ENCODE measurements at places on chromosomes 12 and 14.

- no peak for DNase-seq
Measured at GRCh38 chr12:130120012-130120805, 42.1 kb upstream of the FZD10 start.

DNA sequence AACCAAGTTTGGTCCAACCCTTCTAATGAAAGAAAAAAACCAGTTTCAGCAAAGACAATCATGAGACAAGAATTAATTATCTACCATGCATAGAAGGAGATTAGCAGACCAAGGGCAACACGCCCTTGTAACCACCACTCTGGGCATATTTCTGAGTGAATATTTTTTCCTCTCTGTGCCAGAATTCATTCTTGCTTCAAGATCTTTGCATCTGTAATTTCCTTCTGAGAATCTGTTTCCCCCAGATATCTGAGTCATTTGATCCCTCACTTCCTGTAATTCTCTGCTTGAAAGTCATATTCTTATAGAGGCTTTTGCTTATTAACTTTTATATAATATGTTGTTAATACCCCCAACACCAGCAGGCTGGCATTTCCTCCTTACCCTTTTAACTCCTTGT lies 243.7 kb downstream of the SLC16A7 start:
- DNase-seq = no peak

GRCh38 chr12:29427964-29428363 lies 47.0 kb upstream of the ERGIC2 start:
- DNase-seq = no peak

- no peak for DNase-seq
Measured at GRCh38 chr12:109596418-109597244, 23.0 kb downstream of the MVK start.

DNA sequence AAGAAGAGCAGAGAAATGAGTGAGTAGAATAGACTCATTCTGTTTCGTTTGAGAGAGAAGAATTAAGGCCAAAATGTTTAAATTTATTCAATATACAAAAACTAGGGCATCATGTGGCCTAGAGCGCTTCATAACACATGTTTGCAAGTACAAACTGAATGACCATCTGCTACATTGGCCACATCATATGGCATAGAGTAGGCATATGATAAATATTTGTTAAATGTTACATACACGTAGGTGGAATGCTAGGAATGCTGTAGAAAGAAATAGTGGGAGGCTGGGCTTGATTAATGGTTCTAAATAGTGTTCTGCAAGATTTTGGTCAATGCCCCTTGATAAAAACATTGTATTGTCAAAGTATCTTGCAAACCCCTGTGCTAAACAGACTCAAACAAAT lies 10.8 kb downstream of the MGP start:
- no peak for DNase-seq

GRCh38 chr12:38847247-38847646 lies 58.1 kb downstream of the CPNE8 start:
- no peak for DNase-seq

DNA sequence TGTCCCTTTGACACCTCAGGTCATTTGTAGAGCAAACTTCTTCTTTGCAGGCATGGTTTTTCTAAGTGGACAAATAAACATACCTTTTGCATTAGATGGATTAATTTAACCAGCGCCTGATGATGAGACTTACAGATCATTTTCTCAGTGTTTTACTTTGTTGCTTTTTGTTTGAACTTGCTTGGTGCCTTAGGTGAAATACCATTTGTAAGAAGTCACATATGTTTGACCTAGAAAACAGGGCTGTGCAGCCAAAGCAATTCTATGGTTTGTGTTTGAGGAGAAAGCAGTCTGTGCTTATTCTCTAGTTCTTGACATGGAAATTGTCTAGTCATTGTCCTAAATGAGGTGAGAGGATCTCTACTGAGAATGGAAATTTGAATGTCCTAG lies 111.1 kb downstream of the DIP2B start:
- DNase-seq = no peak

GRCh38 chr12:102379346-102380162 lies 100.8 kb downstream of the IGF1 start:
- DNase-seq = no peak

DNA sequence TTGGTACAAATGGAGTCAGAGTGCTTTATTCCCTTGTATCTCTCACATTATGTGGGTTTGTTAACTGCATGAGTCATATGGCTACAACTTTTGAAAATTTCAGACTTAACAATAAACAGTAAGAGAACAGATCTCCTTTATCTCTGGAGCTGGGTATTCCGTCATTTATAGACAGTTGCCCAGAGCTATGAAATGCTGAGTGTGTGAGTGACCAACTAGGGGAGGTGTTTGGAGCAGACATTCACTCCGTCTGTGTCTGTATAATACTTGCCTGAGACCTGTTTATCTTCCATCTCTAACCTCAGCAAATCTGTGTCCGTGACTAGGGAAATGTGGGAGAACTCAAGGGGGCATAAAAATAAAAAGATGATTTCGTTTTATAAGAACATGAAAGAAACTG lies 279.9 kb upstream of the FAR2 start:
- DNase-seq = no peak

DNA sequence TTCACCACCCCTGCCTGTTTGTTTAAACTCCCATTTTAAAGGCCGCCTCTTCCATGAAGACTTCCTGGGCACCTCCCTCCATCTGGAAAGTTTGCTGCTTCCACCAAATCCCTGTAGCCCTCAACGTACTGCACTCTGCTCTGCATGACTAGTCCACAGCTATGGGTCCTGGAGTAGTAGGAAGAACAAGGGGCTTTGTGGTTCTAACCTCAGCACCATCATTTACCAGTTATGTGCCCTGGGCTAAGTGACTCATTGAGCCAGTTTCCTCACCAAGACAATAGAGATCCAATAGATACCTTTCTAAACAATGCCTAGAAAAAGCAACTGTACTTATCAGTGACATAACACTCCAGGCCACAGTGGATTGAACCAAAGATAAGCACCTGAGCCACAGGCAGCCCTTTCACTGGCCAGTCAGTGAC lies 8.5 kb upstream of the LTBP2 start:
- no peak for DNase-seq

DNA sequence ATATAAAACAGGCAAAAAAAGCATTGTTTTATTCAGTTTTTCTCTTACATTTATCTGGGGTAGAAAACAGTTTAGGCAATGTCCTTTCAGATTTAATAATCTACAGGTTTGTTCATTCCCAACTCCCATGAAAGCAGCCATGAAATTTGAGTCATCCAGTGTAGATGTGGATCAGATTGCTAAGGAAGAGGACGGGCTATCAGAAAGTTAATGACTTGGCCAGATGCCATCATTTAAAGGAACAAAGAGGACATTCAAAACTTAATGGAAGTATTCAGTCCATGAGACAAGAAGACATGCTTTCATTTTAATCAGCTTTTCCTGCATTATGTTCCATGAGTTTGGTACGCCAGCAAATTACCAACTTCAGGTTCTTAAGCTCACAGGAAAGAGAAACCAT lies 31.1 kb upstream of the POC1B start:
- no peak for DNase-seq

GRCh38 chr12:122917507-122918121 lies 21.7 kb upstream of the VPS37B start:
- peak; percentile 32 for DNase-seq

GRCh38 chr12:56462565-56462964 lies 5.8 kb upstream of the SPRYD4 start:
- DNase-seq = no peak

- DNase-seq = no peak
Measured at GRCh38 chr14:90424686-90425372, 28.0 kb downstream of the CALM1 start.

- no peak for DNase-seq
Measured at GRCh38 chr14:97306760-97307246, 509.6 kb downstream of the VRK1 start.

DNA sequence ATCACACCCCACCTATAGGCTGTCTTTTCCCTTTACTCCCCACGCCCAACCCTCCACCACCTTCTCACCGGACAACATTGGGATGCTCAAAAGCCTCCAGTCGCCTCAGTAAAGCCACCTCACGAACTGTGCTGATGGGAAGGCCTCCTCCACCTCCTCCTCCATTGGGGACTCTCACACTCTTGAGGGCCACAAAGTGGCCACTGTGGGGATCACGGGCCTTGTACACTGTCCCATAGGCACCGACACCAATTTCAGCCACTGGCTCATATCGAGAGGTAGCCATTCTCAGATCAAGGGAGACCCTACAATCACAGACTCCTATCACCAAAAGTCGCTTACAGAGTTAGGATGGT lies 700 bp downstream of the CDK4 start:
- no peak for DNase-seq

- DNase-seq = no peak
Measured at GRCh38 chr12:13668880-13669279, 312.5 kb downstream of the GRIN2B start.

DNA sequence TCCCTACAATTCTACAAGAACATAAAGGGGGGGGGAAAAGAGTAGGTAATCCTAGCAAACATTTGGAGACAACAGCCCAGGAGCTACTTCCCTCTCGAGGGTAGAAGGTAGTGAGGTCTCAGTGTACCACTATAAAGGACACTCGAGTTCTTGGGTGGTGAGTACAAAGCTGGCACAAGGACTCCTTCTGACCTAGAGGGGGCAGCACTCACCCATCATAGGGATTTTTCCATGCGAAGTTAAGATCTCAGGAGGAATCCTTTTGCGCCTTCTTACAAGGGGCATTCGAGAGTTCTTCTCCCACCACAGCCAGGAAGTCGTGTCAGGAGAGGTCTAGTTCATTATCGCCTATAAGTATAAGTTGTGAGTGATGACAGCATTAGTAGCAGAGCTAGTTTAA lies 200.2 kb upstream of the RBM19 start:
- DNase-seq = no peak

DNA sequence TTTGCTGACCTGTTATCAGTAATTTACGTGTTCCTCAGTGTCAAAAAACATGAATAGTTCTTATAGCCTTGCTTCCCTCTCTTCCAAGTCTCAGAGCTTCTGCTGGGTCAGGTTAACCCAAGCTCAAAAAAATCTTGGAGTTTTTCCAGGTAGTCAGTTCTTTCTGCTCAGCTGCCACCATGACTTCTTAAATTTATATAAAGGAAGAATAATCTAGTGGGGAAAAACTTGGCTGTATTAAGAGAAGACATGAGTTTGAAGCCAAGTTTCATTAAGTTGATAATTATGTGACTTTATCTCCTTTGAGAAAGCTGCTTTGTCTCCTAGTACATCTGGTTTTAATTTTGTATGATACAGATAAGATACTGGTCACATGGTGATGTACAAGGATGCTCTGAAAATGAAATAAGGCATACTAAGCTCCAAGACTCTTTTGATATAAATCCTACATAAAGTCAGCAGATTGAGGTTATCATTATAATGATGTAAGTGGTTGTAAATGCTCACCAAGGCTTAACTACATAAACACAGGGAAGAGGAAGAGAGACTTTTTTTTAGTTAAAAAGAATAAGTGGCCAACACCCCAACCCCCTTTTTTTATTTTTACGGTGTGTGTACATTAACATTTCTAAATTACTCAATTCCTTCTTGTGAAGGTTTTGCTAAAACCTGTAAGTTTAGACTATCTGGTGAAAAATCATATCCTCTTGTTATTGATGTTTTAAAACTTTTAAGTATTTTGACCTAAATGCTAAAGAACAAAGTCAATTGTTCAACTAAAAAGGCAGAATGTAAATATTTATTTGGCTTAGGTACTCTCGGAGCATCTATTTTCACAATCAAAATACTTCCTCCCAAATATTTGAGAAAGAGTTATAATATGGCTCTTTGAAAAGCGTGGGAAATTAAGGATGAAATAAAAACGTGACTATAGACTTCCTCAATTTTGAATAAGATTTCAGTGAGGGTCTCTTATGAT lies 84.1 kb upstream of the SLC38A2 start:
- no peak for DNase-seq

DNA sequence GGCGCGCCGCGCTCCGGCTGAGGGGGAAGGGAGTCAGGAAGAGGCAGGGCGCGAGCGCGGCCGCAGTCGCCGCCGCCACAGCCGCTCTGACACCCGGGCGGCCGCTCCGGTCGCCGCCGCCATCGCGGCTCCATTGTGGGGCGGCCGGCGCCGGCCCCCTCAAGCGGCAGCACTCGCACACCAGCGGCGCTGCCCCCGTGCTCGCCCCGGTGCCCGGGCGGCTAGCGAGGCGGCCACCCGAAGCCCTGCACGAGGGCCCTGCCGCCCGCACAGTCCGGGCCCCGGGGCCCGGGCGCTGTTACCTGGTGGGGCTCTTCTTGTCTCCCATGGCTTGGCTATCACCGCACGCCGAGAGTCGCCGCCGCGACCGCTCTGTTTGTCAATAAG lies 202 bp downstream of the YAF2 start:
- DNase-seq = no peak

DNA sequence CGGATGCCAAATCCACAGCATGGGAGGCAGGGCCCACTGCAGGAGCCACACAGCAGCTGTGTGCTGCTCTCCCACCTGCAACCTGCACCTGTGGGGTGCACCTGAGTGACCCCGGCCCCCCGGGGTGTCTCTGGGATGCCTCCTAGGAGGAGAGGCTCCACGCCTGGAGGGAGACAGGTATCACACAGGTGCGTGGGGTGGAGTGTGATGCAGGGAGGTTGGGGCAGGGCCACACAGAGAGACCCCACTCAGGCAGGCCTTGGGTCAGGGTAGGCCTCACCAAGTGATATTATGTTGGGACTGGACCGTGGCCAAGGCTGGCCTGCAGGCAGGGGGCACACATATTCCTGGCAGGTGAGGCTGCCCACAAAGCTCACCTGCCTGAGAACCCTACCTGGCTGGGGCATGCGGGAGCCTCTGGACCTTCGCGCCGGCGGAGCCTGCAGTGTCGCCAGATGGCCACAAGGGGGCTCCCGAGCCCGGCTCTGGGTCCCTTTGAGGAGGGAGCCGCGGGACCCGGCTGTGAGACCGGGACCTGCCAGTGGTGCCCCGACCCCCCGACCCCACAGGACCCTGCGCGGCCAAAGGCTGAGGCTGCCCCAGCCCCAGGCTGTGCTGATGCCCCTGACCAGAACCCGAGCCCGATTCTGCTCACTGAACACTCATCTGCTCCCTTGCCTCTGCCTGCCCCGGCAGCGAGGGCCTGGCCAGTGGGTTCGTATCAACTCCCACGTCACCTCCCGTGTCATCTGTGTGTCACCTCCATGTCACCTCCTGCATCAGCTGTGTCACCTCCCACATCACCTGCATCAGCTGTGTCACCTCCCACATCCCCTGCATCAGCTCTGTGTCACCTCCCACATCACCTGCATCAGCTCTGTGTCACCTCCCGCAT lies 11.4 kb downstream of the TMEM121 start:
- DNase-seq = peak; percentile 55

DNA sequence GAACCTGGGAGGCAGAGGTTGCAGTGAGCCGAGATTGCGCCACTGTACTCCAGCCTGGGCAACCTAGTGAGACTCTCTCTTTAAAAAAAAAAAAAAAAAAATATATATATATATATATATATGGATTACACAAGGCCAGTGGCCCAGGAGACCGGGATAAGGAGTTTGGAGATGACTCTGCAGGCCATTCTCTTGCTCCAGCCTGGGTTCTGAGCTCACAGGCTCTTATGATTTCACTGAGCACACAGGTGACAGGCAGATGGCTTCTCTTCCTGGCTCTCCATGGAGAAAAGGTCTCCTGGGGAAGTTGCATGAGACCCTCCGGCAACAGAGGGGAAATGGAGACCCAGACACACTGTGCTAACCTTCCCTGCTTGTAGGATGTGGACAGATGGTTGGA lies 98.7 kb upstream of the VASH1 start:
- DNase-seq = no peak

GRCh38 chr14:60544659-60545058 lies 35.7 kb downstream of the SIX6 start:
- no peak for DNase-seq

Data from omental fat pad (tissue), 4 donors.